AG20443 (cell line): ENCODE measurements at places on chromosomes 13 and 19.

GRCh38 chr13:59750860-59751259 is 412.9 kb downstream of the DIAPH3 start:
- peak; percentile 78 for DNase-seq

DNA sequence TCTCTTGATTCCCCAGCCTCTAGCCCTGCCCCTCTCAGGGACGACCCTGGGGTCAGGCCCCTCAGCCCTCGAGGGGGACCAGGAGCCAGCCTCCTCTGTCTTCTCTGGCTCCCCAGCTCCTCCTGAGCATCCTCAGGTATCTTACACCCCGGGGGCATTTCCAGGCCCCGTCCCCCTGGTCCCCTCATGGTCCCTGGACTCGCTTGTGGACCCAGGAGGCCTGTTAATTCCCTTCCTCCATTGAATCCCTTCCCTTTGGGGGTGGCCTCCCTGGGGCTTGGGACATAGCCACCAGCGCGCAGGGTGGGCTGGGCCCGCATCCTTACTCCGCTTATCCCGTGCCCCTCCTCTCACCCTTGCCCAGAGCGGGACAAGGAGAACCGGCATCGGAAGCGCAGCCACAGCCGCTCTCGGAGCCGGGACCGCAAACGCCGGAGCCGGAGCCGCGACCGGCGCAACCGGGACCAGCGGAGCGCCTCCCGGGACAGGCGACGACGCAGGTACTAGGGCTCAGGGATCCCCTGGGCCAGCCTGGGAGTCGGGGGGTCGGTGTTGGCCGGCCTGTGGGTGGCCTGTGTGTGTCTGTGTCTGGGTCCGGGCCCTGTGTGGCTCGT is 4.1 kb downstream of the U2AF2 start:
- no peak for DNase-seq

- DNase-seq, result peak; percentile 15
Observed at GRCh38 chr13:31965361-31966066, 66.1 kb upstream of the FRY start.

- no peak for DNase-seq
Observed at GRCh38 chr13:113394339-113394640, 30.4 kb upstream of the GRTP1 start.

DNA sequence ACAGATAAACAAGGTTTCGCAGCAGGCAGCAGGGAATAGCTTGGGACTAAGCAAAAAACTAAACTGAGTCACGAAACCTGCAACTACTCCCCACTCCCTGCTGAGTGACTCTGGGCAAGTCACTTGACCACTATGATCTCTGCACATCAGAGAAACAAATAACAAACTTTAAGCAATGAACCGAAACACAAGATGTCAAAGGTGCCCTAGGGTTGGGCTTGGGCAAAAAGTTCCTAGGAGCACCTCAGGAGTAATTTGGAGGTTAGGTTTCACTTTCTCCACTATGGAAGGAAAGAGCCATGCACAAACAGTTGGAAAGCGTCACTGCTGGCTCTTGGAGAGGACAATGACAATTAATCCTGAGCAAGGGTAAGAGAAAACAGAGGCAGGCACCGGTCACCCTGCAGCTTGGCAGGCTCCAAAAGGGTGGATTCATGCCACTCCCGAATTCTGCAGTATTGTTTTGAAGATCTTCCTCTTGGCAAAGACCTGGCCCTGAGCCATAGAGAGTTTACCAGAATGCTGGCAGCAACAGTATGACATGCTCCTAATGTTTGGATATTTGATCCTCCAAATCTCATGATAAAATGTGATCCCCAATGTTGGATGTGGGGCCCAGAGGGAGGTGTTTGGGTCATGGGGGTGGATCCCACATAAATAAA is 60.3 kb downstream of the CRYL1 start:
- no peak for DNase-seq

DNA sequence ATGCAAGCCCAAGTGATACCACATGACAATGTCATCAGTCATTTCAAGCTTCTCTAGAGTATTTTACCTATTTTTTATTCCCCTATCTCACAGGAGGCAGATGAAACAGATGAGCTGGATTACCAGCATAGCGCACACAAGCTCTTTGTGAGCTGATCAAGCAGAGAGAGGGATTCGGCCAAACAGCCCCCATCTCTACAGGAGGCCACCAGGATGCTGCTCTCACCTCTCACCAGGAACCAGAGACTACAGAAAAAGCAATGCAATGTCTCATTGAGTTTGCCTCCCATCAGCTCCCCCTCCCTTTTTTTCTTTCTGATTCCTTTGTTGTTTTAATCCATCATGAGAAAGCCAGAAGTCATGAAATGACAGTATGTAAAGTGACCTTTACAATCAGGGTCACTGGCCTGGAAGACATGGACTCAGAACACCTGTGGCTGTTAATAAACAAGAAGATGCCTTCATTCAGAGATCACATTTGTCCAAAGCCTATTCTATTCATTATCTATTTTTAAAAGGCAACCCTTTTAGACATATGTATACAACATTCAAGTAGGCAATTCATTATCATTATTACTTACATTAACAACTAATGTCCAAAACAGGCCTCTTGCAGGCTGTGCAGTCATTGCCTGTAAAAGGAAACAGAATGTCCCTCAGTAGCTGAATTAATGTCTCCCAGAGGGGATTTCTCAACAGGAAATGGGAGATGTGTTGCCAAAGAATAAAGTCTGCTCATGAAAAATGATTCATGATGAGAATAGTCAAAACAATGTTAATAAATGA is 656.6 kb downstream of the TBC1D4 start:
- DNase-seq, result peak; percentile 62

- DNase-seq, result no peak
Observed at GRCh38 chr19:54573330-54573872, at the start of gene LILRA2. Gene LILRA2 (plus strand): TSS chr19:54573790. CDS start chr19:54573879, 89 bp downstream.

GRCh38 chr13:23160638-23161480 is 19.9 kb upstream of the SGCG start:
- peak; percentile 49 for DNase-seq

DNA sequence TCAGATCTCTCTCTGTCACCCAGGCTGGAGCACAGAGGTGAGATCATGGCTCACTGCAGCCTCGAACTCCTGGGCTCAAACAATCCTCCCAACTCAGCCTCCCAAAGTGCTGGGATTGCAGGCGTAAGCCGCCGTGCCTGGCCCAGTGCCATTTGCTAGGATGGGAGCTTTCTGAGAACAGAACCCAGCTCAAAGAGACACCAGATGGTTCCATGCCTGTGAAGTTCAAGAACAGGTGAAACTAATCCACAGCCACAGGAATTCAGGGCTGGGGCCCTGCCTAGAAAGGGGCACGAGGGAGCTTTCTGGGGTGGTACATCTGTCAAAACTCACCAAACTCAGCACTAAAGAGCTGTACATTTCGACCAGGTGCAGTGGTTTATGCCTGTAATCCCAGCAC is 4.2 kb downstream of the SLC7A9 start:
- no peak for DNase-seq

DNA sequence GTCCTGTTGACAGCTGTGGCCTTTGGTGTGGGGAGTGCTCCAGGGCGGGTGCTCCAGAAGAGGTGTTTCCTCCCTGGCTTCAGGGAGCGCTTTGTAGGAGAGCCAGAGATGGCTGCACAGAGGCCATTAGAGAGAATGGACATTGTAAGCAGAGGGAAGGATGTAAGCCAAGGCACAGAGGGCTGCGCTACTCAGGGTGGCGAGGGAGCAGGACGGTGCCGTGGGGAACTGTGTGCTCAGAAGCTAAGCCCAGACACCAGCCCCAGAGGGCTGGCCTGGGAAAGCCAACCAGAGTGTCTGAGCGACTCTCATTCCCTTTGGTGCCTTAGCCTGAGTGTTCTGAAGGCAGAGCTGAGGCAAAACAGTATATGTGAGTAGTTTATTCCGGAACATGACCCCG is 92.2 kb downstream of the TSHZ3 start:
- DNase-seq, result no peak

- no peak for DNase-seq
Observed at GRCh38 chr19:56191115-56191514, 6.5 kb downstream of the ZSCAN5B start.

GRCh38 chr19:33823341-33823740 is 26.7 kb downstream of the KCTD15 start:
- DNase-seq, result no peak

GRCh38 chr13:47298506-47298905 is 401.7 kb upstream of the HTR2A start:
- no peak for DNase-seq

GRCh38 chr13:51330791-51331190 is 8.7 kb upstream of the SERPINE3 start:
- peak; percentile 81 for DNase-seq

DNA sequence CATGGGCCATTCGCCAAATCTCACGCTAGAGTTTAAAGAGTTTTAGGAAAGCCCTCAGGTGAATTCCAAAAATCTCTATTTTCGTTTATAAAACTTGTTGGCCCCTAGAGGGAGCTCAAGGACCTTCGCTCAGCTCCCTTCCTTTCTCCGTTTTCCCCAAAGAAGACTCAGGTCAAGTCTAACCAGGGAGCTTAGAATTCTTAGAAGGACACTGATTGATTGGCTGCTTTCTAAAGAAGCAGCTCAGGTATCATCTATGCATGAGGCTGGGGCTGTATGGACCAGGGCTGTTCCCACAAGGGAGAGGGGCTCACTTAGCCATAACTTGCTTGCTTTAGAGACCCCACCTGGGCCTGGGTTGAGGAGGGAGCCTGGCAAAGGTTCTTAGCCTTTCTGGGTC is 20.5 kb downstream of the DZIP1 start:
- DNase-seq, result peak; percentile 71

GRCh38 chr19:4902796-4903195 is at the start of gene ARRDC5:
Gene ARRDC5 (minus strand): TSS chr19:4902896. CDS start chr19:4902825, 71 bp downstream.
- no peak for DNase-seq

DNA sequence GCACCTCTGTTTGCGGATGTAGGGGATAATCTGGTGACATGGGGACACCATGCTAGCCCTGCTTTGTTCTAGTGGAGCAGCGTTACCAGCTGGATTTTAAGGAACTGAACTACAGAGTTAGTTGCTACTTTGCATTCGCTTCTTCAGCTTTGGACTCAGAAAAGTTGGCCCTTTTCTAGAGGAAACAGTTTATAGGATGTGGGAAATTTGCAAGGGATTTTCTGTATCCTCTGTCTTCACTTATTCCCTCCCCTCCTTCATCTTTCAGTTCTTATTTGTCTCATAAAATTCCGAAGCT is 2.1 kb downstream of the GATAD2A start:
- no peak for DNase-seq

DNA sequence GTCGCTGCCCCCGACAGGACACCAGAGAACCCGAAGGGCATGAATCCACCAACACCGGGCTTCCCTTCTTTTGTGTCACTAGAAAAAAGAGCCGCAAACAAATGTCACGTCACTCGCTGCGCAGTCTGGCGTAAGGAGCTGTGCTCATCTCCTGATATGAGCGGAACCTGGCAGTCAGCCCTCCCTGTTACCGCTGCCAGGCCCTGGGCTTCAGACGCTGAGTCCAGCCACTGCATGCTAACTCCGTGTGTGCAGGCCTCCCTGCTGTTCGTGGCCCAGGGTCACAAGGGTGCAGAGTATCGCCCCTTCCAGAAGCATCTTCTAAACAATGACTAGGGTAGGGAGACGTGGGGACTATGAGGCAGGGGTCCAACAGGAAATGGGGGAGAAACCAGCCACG is 71.3 kb downstream of the SLC7A1 start:
- no peak for DNase-seq

DNA sequence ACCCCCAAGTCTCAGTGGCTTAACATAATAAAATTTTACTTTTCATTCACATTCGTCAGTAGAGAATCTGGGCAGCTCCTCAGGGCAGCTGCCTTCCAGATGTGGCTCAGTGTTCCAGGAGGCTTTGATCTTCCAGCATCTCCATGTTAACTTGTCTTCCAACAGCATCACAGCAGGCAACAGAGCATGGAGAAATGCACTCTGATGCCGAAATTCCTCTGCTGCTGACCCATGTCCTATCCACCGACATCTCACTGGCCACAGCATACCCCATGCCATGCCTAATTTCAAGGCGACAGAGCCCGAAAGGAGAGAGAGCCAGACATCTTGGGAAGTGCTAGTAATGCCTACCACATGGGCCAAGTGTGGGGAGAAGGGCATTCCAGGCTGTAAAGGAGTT is 64.9 kb upstream of the MEDAG start:
- DNase-seq, result peak; percentile 56

DNA sequence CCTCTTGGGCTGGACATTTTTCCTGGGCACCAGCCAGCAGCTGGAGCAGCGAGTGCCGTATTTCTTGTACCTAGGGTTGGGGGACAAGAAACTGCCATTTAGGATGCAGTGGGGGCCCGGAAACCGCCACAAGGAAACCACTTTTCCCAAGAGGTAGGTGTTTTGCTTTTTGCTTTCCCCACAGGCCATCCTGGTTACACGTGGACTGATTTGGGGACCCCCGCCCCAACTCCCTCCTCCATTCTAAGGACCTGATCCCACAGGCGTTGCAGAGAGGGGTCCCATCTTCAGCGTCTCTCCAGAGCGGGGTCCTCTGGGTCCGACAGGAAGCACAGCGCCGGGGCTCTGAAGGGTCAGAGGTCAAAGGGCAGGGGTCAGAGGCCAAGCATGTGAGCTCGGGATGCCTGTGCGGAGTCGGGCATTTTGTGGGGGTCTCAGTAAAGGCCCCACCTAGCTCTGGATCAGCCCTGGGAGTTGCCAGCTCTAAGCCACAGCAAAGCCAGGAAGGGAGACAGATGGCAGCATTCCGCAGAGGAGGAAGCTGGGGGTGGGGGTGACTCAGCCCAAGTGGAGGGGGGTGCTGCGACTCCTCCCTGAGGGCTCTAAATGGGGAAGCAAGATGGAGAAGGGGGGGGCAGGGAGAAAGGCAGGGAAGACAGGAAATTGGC is 4.3 kb downstream of the ZGLP1 start:
- DNase-seq, result peak; percentile 67
